ENCODE measurements at places on chromosomes 2 and 18.
A peak's percentile ranks its signal among the peaks of the same experiment; 100 is the strongest.

GRCh38 chr2:128522829-128523228 lies 204.2 kb upstream of the HS6ST1 start:
- no peak for DNase-seq

DNA sequence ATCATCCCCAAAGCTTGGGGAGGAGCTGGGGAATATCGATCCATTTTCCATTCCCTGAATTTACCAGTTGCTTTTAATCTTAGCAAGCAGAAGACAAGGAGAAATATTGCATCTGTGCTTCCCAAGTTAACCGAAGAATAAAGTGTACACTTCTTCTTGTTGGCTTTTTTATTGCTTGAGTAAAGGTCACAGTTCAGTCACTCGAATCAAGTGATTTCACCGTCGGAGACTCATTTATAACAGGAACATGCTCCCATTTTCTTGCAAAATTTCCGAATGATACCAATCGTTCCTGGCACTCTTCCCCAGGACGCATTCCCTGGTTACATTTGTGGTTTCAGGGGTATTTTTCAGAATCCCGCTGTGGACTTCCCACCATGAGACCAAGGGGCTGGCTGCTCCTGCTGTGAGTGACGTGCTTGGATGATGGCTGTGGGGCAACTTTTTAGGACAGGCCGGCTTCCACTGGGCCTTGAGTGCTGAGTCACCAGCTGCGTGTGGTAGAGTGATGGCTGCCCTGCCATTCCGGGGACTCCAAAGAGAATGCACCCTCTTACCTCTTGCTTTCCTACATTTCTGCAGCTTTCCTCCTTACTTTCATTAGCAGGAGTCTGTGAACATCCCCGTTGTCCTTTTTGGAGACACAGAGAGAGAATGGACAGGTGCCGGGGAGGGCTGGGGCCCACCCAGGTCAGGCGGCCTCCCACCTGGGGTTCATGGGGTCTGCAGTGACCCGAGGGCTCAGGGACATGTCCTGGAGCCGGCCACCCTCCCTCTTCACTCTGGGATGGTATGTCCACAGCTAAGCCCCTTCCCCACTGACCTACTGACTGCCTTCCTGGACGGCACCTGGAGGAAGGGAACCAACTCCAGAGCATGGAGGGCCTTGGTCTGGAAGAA lies 60.7 kb upstream of the HDAC4 start:
- DNase-seq: no peak

DNA sequence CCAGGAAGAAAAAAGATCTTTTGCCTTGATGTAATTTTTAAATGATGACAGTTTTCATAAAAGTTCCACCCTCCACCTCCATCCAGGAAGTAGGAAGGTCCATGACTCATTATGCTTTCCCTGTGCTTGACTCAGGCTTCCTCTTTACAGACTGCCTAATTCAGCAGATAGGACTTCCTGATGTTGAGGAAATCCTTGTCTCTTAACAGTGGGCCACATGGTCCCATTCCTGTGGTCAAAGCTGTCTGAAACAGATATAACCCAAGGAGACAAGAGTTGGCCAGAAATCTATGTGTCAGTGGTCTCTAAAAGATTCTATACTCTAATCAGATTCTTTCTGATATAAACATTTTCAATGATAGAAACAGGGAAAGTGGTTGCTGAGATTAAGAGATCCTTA lies 119.1 kb downstream of the BAZ2B start:
- peak; percentile 90 for DNase-seq

GRCh38 chr18:58522132-58522531 lies 106.8 kb downstream of the ALPK2 start:
- no peak for DNase-seq

DNA sequence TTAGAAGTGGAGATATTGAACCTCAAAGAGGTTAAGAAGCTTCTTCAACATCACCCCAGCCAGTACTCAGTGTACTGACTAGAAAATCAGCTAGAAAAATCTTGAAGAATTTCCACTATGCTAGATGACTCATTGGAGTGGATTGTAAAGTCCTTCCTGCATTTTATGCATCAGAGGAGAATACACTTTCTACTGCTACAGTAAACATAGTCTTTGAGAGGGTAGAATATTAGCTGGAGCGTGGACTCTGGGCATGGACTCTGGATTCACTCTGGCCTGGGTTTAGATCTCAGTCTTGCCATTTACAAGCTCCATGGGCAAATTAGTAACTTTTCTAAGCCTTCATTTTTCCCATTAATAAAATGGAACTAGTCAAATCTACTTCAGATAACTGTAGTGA lies 215.9 kb downstream of the IRS1 start:
- DNase-seq: no peak

GRCh38 chr2:236963631-236964182 lies 122.0 kb upstream of the COPS8 start:
- no peak for DNase-seq

DNA sequence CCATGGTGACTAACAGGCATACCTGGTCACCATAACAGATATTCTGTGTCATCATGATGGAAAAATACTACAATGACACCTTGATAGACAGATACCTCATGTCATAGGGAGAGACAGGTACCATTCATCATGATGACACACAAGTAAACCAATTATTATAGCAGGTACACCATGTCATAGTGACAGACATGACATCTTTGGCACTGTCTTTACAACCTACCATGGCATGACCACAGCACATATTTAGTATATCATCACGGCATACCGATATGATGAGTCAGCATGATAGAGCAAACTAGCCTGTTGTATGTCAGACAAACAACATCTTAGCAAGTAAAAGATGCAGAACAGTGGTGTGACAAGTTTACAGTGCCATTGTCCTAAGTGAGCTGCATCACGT lies 101.3 kb upstream of the KLHL29 start:
- no peak for DNase-seq

GRCh38 chr2:219951099-219951498 lies 323.7 kb downstream of the SLC4A3 start:
- DNase-seq: no peak

GRCh38 chr2:45497355-45497754 lies 113.7 kb downstream of the SRBD1 start:
- DNase-seq: peak; percentile 13

- DNase-seq: no peak
Observed at GRCh38 chr2:158685646-158686045, 109.5 kb upstream of the DAPL1 start.

DNA sequence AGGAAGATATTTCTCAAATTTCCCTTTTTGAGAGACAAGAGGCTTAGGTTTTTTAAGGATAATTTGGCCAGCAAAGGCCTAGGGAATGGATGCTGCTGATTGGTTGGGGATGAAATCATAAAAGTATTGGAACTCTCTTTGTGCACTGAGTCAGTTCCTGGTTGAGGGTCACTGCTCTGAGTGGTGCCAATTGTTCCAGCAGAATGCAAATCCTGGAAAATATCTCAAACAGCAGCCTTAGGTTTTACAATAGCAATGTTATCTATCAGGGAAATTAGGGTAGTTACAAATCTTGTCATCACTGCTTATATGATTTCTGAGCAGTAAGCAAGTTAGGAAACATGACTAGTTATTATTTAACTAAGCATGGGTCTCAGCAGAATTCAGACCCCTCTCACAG lies 96.2 kb downstream of the RAD51AP2 start:
- DNase-seq: no peak

DNA sequence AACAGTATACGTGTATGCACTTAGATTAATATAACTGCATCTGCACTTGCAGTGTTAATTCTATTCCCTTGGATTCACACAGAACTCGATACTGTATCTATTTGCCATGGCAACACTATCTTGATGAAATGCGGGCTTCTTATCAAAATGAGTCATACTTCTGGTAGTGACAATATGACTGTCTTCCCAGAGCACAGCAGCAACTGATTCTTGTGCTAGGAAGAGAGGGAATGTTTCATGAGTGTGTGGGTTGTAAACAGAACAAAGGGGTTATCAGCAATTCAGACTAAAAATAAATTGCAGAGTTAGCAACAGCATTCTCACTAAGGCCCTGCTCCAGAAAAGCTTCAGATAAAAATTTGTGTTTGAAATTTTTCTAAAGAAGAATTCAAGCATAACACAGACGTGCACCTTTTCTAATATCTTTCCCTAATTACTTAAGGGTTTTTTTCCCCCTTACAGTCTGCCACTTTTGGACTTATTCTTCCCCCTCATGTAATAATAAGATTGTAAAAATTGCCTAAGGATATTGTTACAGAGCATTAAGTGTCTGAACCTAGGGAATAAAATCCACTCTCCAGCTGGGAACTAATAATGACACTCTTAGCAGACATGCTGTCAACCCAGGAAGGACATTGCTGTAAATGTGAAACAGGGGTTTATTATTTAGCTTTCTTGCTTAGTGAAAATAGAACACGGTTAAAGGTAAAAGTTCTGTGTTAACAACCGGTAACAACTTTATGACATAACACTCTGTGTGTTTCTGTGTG lies 99.9 kb upstream of the SLC38A11 start:
- DNase-seq: peak; percentile 88

DNA sequence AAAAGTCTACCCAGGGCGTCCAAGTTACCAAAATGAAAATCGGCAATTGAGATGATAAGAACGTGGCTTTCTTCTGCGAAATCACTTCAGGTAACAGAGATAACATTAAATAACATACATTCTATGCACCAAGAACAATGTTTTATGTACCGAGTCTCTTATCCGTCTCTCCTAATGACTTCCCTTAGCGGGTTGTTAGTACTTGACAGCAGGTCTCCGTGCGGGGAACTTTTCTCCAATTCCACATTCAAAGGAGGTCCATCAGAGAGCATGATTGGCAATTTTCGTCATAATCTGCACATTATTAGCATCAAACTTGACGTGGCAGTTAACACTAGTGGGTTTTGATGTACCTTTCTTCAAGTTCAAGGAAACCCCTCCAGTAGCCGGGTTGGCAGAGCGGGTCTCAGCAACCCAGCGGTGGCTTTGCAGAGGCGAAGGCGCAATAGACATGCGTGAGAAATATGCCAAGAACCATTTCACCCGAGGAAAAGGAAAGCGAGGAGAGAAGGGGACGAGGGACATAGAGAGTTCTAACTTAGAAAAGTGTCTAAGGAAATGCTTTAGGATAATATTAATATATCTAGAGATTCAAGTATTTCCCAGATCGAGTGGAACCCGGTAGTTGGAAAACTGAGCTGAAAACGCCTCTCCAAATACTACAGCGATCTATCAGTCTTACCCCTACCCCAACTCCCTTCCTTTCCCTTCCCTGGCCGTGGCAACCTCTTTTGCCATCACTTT lies 5.0 kb downstream of the EVX2 start:
- DNase-seq: no peak

GRCh38 chr2:64289251-64289650 lies 145.0 kb upstream of the PELI1 start:
- no peak for DNase-seq

DNA sequence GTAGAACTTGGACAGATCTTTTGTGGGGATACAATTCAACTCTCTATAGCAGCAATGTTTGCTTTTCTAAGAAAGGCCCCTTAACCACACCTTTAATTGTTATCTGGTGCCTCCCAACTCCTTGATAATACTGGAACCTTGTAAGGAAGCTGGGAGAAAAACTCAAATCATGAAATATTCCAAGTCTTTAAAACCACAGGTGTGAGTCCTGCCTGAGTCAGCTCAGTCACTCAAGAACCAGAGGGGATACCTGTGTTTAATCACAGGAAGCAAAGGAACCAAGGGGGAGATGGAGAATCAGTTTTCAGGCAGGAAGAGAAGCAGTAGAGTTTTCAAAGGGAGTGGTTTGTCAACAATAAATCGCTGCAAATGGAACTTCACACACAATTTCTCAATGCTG lies 159.9 kb downstream of the LAMA3 start:
- no peak for DNase-seq

- DNase-seq: no peak
Observed at GRCh38 chr18:75422341-75422910, 5.1 kb downstream of the SMIM21 start.

DNA sequence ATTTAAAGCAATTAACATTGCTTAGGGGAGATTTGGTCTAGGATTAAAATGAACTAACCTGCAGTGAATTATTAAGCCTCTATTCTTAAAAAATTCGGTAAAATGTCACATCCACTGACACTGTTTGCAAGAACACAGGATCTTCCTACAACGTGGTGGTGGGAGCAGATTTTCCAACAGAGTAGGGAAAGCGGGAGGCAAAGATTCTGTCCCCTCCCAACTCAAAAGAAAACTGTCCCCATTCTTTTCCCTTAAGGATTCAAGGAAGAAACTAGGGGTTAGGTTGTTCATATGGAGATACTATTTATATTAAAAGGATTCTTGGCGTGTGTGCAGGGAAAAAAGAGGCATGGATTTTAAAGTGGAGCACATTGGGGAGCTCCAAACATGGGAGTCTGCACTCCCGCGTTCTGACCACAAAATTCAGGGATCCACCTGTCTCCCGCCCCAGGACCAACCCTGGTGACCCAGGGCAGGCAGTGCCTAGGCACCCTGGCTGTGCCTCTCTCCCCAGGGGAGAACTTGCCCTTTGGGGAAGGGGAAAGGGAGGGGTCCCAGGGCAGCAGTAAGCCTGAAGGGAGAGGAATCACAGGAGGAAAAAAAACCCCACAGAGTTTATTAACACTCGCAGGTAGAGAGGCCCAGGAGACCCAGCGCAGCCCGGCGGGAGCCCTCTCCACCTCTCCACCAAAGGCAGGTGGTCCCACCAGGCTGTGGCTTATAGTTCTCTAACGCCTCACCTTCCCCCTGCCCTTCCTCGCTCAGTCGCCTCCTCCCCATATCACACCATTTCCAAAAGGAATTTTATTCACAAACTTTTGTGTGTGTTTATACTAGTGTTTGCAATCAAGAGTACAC lies 2.3 kb downstream of the PTGR3 start:
- no peak for DNase-seq

GRCh38 chr2:179805001-179805400 lies 56.4 kb downstream of the ZNF385B start:
- DNase-seq: no peak

- no peak for DNase-seq
Observed at GRCh38 chr2:140747665-140748064, 1383.2 kb downstream of the LRP1B start.

GRCh38 chr2:29627279-29627711 lies 294.1 kb downstream of the ALK start:
- DNase-seq: no peak

DNA sequence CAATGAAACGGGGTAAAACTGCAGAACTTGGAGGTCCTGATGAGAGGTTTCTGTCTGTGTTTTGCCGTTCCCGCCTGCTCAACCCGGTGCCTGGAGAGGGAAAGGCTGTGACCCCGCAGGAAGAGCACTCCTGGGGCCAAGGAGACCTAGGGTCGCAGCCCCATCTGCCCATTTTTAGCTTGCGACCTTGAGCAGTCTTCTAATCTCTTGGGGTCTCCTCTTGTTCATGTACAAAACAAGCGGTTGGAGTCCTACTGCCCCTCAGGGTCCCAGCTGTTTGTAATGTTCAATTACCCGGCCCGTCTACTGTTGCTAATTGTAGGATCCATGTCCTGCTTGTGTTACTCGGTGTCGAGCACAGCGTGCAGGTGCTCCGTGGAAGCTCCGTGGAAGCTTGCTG lies 104.5 kb downstream of the PTGR3 start:
- DNase-seq: no peak

- DNase-seq: no peak
Observed at GRCh38 chr18:48886520-48887293, 64.1 kb downstream of the SMAD7 start.

GRCh38 chr2:122061831-122062230 lies 306.4 kb downstream of the TSN start:
- DNase-seq: no peak

Data from OCI-M1 (cell line).